Cortex of kidney (tissue), 1 donor: ENCODE measurements at places on chromosomes 4 and X.

GRCh38 chrX:121479406-121479805 is 432.0 kb downstream of the GLUD2 start:
- DNase-seq = no peak

DNA sequence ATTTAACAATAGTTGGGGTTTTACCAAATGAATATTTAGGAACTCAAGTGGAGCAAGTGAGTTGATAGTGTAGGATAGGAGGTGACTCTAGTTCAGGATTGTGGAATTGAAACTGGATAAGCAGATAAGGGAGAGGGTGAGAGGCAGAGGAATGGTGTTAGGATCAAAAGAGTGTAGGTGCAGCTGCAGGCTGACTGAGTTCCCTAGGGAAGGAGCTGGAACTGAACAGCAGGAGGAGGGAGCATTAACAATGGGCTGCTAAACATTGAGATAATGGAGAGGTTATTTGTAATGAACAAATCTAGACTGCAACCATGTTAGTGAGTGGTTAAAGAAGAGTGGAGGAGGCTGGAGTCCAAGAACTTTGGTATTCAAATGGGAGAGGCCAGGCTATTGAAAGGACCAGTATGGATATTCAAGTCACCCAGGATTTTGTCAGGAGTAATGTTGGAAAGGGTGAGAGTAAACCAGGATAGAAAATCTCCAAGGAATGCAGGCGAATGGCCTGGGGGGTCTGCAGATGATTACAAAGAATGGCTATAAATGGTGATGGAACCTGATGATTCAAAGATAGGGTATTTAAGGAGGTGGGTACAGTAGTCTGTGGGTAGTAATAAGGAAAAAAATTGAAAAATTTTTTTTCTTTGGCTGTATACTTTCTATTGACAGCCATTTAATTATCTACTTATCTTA is 497.1 kb upstream of the TENM3 start:
- no peak for DNase-seq

GRCh38 chr4:177116161-177116560 is 193.5 kb upstream of the NEIL3 start:
- DNase-seq = no peak

DNA sequence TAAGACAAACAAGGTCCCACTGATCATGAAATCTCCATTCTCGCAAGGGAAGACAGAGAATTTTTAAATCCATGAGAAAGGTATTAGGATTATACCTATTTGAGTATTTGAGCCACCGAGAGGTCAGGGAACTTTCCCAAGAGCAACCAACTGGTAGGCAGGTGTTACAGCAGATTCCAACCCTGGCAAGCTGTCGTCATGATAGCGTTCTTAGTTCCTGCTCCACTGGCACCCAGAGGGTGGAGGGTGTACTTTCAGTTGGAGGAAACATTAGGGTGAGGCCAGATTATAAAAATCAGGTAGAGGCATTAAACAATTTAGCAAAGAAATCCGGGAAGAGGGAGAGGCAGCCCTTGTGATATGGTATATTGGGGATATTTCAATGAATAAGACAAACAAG is 23.3 kb downstream of the COQ2 start:
- DNase-seq = no peak

DNA sequence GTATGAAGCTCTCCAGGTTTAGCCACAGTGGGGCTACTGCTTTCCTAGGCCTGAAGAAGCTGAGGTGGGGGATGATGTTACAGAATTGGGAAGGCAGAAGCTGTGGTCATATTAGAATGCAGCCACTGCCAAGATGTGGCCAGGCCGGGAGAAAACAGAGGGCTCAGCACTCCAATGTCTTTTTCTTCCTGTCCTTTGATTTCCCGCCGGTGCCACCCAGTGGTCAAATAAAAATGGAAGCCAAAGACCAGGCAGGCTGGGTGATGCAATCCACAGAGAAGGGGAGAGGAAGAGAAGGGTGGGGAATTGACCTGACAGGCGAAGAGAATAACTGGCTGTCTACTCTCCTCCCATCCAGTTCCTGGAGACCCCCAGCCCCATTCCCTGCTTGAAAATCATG is 94.9 kb upstream of the SHISA3 start:
- no peak for DNase-seq

GRCh38 chr4:7237873-7238272 is 45.5 kb downstream of the SORCS2 start:
- no peak for DNase-seq

- no peak for DNase-seq
Measured at GRCh38 chrX:12843668-12844279, 23.1 kb upstream of the TLR7 start.

DNA sequence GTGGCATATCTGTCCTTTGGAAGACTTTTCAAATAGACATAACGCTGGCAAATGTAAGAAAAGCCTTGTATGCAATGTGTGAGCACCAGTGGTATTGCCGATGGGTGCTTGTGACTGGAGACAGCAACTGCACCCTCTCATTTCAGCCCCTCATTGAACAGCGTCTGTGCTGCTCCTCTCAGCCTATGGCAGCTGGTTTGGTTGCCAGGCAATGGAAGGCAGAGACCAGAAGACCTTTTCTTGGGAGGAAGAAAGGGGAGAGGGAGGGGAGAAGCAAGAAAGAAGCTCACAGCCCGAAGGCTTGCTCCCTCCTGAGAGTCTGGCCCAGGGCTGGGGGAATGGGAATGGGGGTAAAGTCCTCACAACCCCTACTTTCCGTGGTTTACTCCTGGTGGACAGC is 20.2 kb downstream of the ZCCHC13 start:
- DNase-seq = no peak

GRCh38 chr4:77385124-77385969 is 220.3 kb upstream of the CXCL13 start:
- no peak for DNase-seq

DNA sequence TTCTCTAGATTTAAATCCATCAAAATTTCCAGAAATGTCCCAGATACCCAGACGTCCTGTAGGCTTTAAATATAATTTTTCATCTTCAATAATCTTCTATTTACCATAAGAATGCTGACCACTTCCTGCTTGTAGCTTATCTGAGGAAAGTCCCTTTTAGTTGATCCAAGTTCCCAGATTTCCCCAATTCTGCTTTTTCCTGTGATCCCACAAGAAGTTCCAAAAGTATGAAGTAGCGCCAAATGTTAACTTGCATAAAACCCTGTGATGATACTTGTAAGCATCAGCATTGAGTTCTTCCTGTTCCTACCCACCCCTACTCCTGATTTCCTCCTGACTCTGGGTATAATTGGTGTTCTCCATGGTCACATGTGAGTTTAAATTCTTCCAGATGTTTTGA is 10.6 kb upstream of the TLR8 start:
- DNase-seq = no peak

GRCh38 chr4:145278341-145279121 is 98.1 kb upstream of the OTUD4 start:
- no peak for DNase-seq

- no peak for DNase-seq
Measured at GRCh38 chr4:154073107-154073822, 284.4 kb upstream of the SFRP2 start.

GRCh38 chr4:171042989-171043524 is 770.1 kb upstream of the GALNTL6 start:
- no peak for DNase-seq

DNA sequence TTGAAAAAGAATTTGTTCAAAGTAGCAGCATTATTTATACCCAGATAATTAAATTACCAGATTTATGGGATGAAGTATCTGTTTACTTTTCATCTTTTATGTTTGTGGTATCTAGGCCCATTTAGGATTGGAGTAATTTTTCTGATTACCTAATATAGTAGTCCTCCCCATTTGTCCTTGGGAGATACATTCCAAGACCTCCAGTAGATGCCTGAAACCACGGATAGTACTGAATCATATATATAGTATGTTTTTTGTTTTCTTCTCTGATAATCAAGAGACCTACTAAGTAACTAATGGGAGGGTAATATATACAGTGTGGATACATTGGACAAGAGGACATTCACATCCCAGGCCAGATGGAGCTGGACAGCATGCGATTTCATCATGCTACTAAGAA is 30.7 kb upstream of the PTPN13 start:
- DNase-seq = no peak

DNA sequence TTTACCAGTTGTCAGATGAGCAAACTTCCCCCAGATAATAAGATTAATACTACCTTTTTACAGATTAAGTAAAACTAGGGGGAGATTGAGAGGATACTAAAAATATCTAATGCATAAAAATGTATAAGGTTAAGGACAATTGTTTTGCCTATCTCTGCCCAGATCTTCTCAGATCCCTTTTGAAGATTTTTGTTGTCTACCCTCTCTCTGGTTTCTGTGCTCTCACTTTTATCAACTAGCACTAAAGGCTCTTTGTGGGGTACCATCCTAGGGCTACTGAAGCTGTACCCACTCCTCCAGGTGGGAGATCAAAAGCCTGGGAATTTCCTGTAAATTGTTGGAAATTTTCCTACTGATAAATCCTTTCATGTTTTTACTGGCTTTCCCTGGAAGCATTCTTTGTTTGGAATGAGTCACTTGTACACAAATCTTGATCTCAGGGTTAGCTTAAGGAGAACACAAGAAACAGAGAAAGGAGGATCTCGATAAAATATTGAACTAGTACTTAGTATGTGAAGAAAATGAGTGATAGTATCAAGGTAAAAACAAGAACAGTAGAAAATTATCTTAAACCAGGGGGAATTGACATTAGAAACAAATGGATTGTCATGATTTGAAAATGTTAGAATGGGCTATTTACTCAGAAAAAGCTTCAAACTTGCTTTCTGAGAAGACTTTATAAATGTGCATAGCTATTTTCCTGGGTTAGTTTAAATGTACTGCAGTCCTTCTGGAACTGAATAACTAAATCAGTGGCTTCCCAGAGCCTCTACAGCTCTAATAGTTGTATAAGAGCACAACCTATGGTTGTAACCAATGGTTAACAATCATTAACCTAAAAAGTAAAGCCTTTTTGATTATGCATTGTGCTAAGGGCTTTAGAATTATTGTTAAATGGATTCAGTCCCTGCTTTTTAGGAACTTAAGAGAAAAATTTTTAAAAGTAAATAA is 679.9 kb upstream of the MAGEB2 start:
- no peak for DNase-seq

DNA sequence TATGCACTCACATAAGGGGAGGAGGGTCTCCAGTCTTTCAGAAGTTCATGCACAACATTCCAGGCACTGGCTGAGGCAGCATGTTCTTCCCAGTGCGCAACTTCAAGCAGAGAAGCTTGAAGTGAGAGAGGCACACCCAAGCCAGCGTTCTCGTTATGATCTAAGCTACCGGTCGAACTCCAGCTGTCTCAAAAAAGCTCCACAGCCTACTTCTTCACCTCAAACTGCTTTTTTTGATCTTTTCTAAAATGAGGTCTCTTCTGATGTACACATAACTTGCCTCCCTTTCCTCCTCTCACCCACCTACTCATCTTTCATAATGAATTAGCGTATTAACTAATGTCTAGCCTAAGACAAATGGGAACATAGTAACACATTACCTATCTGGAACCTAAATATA is 25.3 kb downstream of the GPC4 start:
- DNase-seq = no peak

GRCh38 chr4:179624768-179625181 is 2182.5 kb upstream of the AGA start:
- DNase-seq = no peak

DNA sequence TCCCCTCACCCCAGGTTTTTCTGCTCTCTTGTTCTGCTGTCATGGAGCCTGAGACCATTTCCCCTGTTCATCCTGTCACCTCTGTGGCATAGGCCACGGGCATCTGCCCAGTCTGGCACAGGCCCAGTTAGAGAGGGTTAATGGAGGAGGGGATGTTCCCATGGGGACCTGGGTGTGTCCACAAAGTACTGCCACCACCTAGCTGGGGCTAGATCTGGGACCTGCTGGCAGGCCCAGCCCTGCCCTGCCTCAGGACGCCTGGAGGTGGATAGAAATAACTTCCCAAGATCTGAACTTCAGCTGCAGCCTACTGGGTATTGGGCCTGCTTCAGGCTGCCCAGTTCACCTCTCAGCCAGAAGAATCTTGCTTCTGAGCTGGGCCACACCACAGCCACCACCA is 13.5 kb downstream of the EFNB1 start:
- DNase-seq = no peak
